CD4-positive, alpha-beta T cell treated with Interleukin-10 for 1 hour (primary cell): ENCODE measurements at places on chromosomes 7 and 10.

GRCh38 chr7:85456254-85456653 is 269.4 kb upstream of the SEMA3D start:
- no peak for DNase-seq

GRCh38 chr7:16098585-16099179 is 322.7 kb downstream of the CRPPA start:
- DNase-seq = no peak

DNA sequence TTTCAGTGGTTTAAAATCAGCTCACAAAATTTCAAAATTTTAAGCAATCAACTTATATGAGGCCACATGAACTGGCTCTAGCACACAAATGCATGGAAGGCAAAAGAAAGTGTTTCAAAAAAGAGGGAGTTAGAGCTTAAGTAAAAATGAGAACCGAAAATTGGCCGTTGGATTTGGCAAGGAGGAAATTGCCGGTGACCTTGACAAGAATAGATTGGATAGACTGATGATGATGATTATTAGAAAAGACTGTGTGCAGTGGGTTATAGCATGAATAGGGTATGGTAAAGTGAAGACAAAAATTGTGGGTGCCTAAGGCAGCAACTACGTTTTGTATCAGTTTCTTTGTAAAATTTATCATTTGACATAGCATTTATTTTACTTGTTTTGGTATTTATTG is 175.7 kb downstream of the SEMA3D start:
- no peak for DNase-seq

- DNase-seq = no peak
These were observed 244.6 kb downstream of the SORCS1 start for GRCh38 chr10:106919871-106920282.

GRCh38 chr10:43322769-43323168 is 48.7 kb upstream of the FXYD4 start:
- peak; percentile 89 for DNase-seq

DNA sequence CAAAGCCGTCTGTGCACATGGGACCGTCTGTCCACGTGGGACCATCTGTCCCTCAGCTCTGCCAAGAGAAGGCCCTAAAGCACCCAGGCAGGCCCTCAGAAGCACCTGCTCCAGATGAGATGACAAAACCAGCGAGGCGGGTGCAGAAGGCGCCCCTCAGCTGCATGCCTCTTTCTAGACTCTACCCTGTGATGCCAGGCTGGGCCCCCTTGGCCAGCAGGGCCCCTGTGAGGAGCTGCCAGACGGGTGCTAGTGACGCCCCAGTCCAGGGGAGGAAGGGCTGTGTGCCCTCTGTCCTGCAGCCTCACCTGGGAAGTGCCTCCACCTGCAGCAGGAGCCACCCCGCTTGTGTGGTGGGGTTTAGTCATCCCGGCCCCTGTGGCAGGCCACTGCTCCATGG is 309.2 kb upstream of the SHH start:
- no peak for DNase-seq

GRCh38 chr10:73859428-73859783 is 14.9 kb downstream of the CAMK2G start:
- DNase-seq = peak; percentile 56

GRCh38 chr7:43260980-43261878 is 148.8 kb downstream of the HECW1 start:
- DNase-seq = peak; percentile 58

- peak; percentile 56 for DNase-seq
These were observed 776 bp downstream of the PEX1 start for GRCh38 chr7:92527300-92528187.

DNA sequence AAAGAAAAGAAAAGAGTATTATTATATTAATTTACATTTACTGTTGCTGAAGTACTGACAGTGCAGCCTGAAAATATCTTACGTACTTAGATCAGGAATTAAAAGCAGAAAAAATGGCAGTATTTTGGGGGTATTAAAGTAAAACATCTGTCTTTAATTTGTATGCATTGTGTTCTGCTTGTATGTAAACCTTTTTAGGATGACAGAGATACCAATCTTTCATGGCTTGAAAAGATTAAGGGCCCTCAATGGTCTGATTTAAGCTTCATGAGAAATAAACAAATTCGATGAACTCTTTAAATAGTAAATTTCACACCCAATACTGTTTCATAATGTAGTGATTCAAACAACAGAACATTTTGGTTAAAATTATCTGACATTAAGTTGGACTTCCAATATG is 116.3 kb downstream of the MLLT10 start:
- no peak for DNase-seq

- DNase-seq = no peak
These were observed 79.6 kb upstream of the CXCL12 start for GRCh38 chr10:44464503-44464902.

DNA sequence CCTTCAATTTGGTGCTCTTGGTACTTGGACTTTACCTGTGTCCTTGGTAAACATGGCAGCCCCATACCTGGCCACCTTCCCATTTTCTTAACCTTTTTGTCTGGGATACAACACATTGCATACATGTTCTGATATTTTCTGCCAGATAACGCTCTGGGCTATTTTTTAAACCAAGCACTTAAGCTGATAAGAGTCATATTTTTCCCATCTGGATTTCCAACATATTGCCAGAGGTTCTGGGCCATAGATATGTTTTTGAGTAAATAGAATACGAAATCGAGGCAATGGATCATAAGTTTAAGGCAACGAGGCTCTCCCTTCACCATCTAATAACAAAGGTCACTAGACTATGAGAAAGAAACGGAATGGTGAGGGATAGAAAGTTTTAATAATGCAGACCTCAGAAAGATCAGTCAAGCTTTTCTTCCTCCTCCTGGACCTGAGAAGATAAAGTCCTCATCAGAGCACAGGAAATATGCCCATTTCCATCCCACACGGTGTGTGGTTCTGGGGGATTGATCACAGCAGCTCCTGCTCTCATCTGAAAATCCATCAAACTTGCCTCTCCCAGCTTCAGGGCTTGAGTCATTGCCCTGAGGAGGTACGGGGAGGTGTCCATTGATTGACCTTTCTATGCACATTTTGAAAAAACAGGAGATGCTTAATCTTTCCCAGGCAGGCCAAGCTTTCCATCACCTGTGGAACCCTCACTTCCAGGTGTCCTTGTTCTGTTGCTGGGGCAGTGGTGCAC is 257.2 kb downstream of the GFRA1 start:
- no peak for DNase-seq

- no peak for DNase-seq
These were observed 153.6 kb downstream of the TYW1B start for GRCh38 chr7:72674394-72674793.

- no peak for DNase-seq
These were observed 141.6 kb downstream of the CPEB3 start for GRCh38 chr10:92149261-92149660.

DNA sequence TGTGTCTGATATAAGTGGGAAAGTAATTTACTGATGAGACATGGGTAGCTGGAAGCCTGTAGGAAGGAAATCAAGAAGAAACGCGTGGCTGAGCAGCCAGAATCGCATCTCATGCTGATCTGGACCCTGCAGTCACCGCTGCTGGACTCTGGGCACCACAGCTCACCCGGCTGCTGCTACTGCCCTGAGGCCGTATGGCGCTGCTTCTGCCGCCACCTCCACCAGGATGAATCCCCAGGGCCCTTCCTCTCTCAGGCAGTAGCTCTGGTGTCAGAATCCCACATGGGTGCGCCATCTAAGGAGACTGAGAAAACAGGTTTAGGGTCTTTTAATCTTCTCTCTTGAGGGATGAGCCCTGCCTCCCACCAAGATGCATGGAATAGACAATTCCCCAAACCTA is 70.3 kb upstream of the AGK start:
- no peak for DNase-seq

DNA sequence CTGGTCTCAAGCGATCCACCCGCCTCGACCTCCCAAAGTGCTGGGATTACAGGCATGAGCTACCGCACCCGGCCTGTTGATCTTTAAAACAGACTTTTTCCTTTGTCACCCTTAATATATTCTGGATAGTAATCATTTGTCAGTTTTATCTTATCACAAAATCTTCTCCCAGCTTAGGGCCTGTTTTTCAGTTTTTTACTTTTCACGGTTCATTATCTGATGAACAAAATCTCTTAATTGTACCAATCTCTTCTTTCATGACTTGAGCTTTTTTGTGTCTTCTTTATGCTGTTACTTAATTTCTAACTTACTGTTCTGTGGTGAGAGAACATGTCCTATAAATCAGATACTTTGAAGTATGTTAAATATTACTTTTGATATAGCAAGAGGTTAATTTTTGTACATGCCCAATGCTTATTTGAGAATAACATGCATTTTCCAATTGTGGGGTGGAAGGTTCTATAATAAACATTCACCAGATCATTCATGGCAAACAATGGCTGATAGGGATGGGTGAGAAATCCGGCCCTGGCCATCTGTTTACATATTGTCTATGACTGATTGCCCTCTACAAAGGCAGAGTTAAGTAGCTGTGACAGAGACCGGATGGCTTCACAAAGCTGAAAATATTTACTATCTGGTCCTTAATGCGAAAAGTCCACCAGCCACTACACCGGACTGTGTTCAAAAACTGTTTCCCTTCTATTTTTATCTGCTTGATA is 5.3 kb downstream of the PAPOLB start:
- no peak for DNase-seq

DNA sequence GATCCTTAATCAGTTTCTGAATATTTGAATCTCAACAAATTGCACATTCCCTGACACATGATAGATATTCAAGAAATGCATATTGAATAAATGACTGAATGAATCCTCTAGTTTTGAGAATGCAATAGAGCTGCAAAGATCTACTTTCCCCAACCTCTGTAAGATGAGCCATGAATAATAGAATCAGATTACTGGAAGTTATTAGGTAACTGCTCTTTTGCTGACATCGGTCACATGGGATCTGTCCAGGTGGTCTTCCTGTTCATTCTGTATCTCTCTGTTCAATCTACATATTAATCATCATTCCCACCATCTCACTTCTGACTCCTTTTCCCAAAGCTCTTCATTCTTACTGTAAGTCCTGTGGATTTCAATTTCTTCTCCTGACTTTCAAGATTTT is 638.7 kb downstream of the SORCS1 start:
- DNase-seq = no peak

- DNase-seq = no peak
These were observed 30.8 kb downstream of the GATA3 start for GRCh38 chr10:8085251-8085650.

DNA sequence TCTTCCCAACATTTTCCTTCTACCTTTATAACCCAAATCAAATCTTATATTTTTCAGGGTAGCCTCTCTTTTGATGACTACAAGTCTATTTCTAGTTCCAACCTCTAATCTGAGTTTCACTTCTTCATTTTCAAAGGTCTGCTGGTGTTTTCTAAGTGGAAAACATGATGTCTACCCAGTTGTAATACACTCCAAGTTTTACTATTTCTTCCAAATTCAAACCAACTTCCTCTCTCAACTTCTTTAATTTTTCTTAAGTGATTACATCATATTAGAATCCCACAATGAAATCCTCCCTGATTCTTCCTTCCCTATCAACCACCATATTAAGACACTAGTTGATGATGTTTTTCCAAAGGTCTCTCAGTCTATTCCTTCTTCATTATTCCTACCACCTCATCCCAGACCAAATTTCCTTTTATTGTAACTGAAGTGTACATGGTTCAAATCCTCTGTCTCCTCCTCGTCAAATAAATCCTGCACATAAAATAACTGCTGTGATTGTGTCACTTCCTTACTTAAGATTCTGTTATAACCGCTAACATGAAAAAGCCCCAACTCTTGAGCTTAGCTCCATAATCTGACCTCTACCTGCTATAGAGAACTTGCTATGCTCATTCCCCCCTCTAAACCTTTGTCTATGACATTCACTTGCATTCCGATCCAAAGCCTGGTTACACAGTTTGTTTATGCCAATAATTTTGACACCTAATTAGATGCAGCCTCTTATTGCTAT is 12.7 kb downstream of the TAS2R38 start:
- DNase-seq = no peak

GRCh38 chr7:27420702-27421101 is 178.1 kb downstream of the EVX1 start:
- DNase-seq = no peak

DNA sequence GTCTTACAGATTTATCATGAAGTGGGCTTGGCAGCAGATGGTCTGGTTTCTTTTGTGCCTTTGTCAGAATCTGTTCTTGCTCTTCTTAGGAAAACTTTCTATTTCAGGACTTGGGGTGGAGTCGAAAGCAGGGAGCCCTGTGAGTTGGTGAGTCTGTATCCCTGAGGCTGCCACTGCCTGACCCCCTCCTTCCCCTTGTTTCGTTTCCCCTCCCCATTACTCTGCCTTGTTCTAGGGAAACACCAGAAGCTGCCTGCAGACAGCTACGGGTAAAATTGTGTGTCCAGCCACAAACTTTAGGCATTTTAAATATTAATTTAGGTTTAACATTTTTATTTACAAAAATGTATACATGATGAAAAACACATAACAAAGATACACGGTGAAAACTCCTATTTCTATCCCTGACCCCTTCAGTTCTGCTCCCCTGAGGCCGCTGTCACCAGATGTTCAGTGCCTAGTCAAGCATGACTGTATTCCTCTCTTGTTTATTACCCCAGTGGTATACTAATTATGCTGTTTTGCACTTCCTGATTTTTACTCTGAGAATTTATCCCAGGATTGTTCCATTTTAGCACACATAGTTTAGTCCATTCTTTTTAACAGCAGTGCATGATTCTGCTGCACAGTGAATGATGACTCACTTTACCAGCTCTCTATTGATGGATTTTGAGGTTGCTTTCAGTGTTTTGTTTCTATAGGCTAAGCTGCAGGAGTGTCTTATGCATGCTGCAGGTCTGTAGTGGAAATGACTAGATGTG is 9.1 kb downstream of the TSPAN14 start:
- no peak for DNase-seq

GRCh38 chr10:9811601-9812000 is 1206.1 kb upstream of the CELF2 start:
- no peak for DNase-seq

DNA sequence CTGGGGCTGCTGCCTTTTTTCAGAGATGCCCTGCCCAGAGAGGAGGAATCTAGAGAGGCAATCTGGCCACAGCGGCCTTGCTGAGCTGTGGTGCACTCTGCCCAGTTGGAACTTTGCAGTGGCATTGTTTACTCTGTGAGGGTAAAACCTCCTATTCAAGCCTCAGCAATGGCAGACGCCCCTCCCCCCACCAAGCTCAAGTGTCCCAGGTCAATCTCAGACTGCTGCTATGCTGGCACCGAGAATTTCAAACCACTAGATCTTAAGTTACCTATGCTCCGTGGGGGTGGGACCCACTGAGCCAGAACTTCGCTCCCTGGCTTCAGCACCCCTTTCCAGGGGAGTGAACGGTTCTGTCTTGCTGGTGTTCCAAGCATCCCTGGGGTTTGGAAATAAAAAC is 77.2 kb downstream of the EXOC4 start:
- no peak for DNase-seq

DNA sequence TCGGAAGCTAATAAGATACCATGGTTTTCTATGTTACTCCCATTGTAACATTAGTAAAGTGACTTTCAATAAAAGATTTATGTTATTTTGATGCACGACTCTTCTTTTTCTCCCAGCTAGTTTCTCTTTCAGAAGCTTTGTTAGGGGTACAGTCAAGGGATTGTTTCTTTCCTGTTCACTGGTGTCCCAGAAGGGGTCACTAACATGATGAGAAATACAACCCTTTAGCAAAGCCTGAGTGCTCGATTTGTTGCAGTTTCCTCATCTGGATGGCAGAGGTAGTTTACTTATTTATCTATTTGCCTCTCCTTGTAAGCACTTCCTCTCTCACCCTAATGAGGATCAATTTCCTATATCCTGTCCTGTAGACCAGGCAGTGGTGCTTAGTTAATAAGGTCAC is 17.0 kb downstream of the SRI start:
- DNase-seq = no peak
